GM23338 (cell line): ENCODE measurements at places on chromosomes 3 and 15. TPM values are rescaled to one million over a fixed set of nuclear protein-coding genes. Genes with fewer than 3 reads are reported as not detected.
A peak's percentile ranks its signal among the peaks of the same experiment; 100 is the strongest.

The PRSS50 gene
- total RNA-seq = 1.4 and 1.5 TPM in 2 replicates

- peak; percentile 83 for DNase-seq
- H3K4me1 ChIP-seq = peaks cover 16% of the 10 kb centered on the region
- H3K36me3 ChIP-seq = no peaks in the 10 kb centered on the region
- H3K27me3 ChIP-seq = no peaks in the 10 kb centered on the region
These were observed 10.6 kb downstream of the MAPKAPK3 start for GRCh38 chr3:50627407-50628051.

DNA sequence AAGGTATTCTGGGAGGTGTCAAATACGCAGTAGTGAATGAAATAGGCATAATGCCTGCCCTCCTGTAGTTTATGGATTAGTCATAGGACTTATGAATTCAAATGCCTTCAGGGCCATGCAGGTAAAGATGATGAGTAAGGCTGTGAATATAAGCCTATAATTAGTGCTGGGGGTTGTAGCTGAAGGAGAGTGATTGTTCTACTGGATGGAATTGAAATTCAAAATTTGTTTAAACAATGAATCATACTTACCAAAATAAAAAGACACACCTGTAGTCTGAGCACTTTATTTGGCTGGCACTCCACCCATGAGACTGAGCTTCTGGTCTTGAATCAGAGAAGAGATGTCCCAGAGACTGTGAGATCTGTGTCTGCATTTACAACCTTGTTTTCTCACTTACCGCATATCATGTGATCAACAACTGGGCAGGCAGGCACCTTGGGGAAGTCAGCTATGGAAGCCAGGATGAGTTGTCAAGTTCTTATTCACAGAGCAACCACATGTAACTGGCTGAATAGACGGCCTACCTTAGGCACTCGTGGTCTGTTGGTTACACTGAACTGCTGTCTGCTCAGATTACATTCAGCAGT lies 291.8 kb downstream of the NAALADL2 start:
- no peaks in the 10 kb centered on the region for H3K27me3 ChIP-seq
- no peak for DNase-seq
- H3K27ac ChIP-seq = no peak overlapping the region
- H3K4me1 ChIP-seq = no peaks in the 10 kb centered on the region
- no peak overlapping the region for H3K4me3 ChIP-seq

The CHP1 gene
- 109 and 134 TPM in 2 replicates for total RNA-seq

GRCh38 chr3:119524931-119525662 lies 26.8 kb downstream of the TIMMDC1 start:
- H3K27me3 ChIP-seq = no peaks in the 10 kb centered on the region
- no peak overlapping the region for H3K4me3 ChIP-seq
- peaks cover 18% of the 10 kb centered on the region for H3K4me1 ChIP-seq
- H3K27ac ChIP-seq = no peak overlapping the region
- H3K36me3 ChIP-seq = peaks cover 6% of the 10 kb centered on the region
- DNase-seq = peak; percentile 36

The SLCO2A1 gene
- total RNA-seq = 0.31 and 1.6 TPM in 2 replicates

The MUC4 gene
- total RNA-seq = 1.3 and 1.6 TPM in 2 replicates

DNA sequence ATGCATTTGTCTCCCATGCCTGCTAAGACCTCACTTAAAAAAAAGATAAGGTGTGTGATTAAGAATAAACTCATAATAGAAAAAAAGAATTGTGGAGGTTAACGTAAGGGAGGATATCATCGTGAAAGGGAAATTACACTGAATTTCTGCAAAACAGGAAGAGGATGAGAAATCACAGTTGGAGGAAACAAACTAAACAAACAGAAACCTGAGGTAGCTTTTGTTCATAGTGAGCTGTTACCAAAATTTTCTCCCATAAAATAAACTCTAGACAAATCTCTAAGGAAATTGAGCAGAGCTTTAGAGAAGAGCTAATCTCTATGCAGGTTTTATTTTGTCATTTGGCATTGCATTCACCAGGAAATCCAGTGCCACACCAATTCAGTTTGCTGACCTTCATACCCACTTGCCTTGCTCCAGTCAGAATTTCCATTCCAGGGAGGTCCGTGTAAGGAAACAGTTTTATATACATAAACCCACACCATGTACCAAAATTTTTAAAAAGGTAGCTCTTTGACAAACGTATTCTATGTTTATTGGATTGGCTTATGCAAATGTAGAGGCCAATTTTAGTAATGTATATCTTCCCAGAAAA lies 231.2 kb downstream of the MBNL1 start:
- H3K4me3 ChIP-seq = no peak overlapping the region
- H3K27ac ChIP-seq = no peak overlapping the region
- no peak for DNase-seq
- H3K27me3 ChIP-seq = no peaks in the 10 kb centered on the region
- H3K4me1 ChIP-seq = no peaks in the 10 kb centered on the region
- no peaks in the 10 kb centered on the region for H3K36me3 ChIP-seq

- 0 out of 2 replicates have a peak, but pooled peaks cover 2% of the 10 kb centered on the region for H3K27me3 ChIP-seq
- H3K4me3 ChIP-seq = no peak overlapping the region
- H3K4me1 ChIP-seq = no peaks in the 10 kb centered on the region
- H3K36me3 ChIP-seq = no peaks in the 10 kb centered on the region
- no peak for DNase-seq
- no peak overlapping the region for H3K27ac ChIP-seq
These were observed 47.7 kb downstream of the BDH1 start for GRCh38 chr3:197508051-197508451.

GRCh38 chr3:113769551-113769950 lies 22.7 kb downstream of the ATP6V1A start:
- H3K27me3 ChIP-seq = no peaks in the 10 kb centered on the region
- no peak overlapping the region for H3K27ac ChIP-seq
- H3K36me3 ChIP-seq = no peaks in the 10 kb centered on the region
- no peaks in the 10 kb centered on the region for H3K4me1 ChIP-seq
- DNase-seq = no peak

The CCNB2 gene
- total RNA-seq = 108 and 120 TPM in 2 replicates

DNA sequence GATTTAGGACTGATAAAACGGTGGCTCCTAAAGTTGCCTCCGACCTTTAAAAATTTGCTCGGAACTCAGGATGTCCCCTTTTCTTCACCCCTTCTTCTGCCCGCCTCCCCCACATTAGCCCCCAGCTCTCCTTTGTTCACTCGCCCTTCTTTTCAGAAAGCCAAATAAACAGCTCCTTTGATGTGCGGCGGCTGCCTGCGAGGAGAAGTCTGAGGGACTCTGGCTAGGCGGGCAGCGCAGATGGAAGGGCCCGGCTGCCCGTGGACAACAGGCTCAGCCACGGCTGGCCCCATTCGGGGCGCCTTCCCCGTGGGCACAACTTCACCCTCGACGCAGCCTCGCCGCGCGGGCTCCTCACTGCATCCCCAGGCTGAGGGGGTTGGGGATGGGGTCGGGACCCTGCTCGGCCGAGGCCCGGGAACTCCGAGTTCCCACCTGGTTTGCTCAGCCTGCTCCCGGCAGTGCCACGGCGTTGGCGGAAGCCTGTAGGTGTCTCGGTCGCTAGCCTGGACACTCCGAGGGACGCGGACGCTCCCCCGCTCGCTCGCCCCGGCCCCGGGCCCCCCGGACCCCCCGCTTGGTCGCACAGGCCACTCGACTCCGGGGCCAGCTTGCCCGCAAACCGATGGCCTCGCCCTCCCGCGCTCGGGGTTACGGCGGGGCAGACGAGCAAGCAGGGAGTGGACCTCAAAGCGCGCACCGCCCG lies 897 bp upstream of the TLE3 start:
- peak; percentile 79 for DNase-seq
- peak overlapping the region; percentile 63 for H3K4me3 ChIP-seq
- no peaks in the 10 kb centered on the region for H3K36me3 ChIP-seq
- no peak overlapping the region for H3K27ac ChIP-seq

DNA sequence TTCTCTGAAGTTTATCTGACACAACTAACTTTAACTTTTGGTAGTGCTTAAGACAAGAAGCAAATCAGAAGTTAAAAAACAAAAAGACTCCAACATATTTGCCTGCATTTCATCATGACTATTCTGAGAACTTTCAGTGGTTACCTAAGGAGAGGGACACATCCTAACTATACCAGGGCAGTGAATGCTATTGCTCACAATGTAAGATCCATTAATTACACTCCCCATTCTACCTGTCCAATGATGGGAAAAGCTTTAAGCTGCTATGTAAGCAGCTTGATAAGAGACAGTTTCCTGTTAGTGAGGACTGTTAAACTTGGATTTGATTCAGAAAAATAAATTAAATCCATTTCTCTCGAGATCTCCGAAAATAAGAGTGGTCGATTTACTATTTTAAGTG lies 37.5 kb downstream of the SERPINI1 start:
- H3K36me3 ChIP-seq = no peaks in the 10 kb centered on the region
- H3K4me1 ChIP-seq = no peaks in the 10 kb centered on the region; the same call in 1 of the 2 replicates
- no peak overlapping the region for H3K4me3 ChIP-seq

DNA sequence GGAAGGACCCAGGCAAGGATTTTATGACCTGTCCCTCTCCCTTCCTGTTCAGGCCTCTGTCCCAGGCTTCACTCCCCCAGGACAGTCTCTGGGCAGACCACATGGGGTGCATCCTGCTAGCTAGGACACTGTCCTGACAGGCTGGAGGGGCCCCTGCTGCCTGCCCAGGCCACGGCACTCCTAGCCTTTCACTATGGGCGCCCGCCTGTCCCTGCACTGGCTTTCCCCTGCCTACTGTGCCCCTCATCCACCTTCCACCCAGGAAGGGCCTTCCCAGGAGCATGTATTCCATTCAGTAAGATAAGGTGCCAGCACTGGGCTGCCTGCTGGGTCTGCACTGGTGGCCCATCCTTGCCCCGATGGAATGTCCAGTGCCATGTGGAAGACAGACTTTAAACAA lies 145.3 kb downstream of the DNAJB8 start:
- H3K4me1 ChIP-seq = no peaks in the 10 kb centered on the region
- H3K27me3 ChIP-seq = no peaks in the 10 kb centered on the region
- DNase-seq = no peak
- H3K27ac ChIP-seq = no peak overlapping the region
- no peaks in the 10 kb centered on the region for H3K36me3 ChIP-seq

- DNase-seq = no peak
- H3K27me3 ChIP-seq = no peaks in the 10 kb centered on the region
- H3K27ac ChIP-seq = no peak overlapping the region
- H3K36me3 ChIP-seq = no peaks in the 10 kb centered on the region
- no peak overlapping the region for H3K4me3 ChIP-seq
These were observed 59.2 kb downstream of the LYZL4 start for GRCh38 chr3:42351207-42351606.

The P2RY13 gene
- total RNA-seq = not detected in 2 replicates

- no peaks in the 10 kb centered on the region for H3K4me1 ChIP-seq
- no peaks in the 10 kb centered on the region for H3K27me3 ChIP-seq
- no peak overlapping the region for H3K4me3 ChIP-seq
These were observed 634.8 kb upstream of the UBE2E2 start for GRCh38 chr3:22568285-22568684.

- no peak overlapping the region for H3K4me3 ChIP-seq
- no peak for DNase-seq
- H3K27ac ChIP-seq = no peak overlapping the region
- H3K4me1 ChIP-seq = no peaks in the 10 kb centered on the region
- no peaks in the 10 kb centered on the region for H3K27me3 ChIP-seq
These were observed 13.1 kb downstream of the PLA2G4F start for GRCh38 chr15:42143356-42143755.

DNA sequence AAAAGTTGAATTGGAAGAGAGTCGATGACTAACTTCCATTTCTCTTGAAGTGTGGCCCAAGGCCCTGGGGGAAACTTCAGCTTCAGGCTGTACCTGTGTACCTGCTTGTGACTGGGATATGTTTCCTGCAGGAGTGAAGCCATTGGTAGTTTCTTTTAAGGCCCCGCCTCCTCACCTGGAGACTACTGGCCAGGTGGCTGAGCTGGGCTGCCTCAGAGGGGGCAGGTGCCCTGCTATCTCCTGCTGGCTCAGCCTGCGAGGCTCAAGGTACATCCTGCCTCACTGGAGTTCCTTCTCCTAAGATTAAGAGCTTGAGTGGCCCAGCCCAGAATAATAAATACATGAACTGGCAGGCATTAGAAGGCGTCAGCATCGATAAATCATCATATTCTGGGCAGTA lies 121.6 kb upstream of the ROPN1 start:
- DNase-seq = peak; percentile 12
- no peaks in the 10 kb centered on the region for H3K27me3 ChIP-seq
- no peak overlapping the region for H3K4me3 ChIP-seq
- H3K27ac ChIP-seq = no peak overlapping the region

DNA sequence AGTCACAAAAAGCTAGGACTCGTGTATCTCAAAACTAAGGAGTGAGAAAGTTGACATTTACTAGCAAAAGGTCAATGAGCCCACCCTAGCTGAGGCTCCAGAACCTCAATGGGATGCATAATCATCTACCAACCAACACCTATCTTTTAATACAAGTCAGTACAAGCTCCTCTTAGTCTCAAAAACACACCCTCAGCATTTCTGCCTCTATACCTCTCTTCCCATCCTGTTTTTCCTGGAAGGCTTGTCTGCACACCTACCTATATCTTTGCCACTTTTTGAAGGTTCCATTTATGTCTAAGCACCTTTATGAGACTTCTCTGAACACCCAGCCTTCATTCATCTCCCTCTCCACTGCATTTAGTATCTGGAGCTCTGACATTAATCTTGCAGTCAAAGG lies 10.0 kb downstream of the WWTR1 start:
- DNase-seq = no peak
- H3K27ac ChIP-seq = no peak overlapping the region
- no peaks in the 10 kb centered on the region for H3K27me3 ChIP-seq

GRCh38 chr3:169864270-169864669 lies 5.5 kb downstream of the LRRC31 start:
- no peaks in the 10 kb centered on the region for H3K36me3 ChIP-seq
- no peak overlapping the region for H3K4me3 ChIP-seq
- H3K4me1 ChIP-seq = peaks cover 9% of the 10 kb centered on the region; the same call in 1 of the 2 replicates
- no peak overlapping the region for H3K27ac ChIP-seq
- no peak for DNase-seq

DNA sequence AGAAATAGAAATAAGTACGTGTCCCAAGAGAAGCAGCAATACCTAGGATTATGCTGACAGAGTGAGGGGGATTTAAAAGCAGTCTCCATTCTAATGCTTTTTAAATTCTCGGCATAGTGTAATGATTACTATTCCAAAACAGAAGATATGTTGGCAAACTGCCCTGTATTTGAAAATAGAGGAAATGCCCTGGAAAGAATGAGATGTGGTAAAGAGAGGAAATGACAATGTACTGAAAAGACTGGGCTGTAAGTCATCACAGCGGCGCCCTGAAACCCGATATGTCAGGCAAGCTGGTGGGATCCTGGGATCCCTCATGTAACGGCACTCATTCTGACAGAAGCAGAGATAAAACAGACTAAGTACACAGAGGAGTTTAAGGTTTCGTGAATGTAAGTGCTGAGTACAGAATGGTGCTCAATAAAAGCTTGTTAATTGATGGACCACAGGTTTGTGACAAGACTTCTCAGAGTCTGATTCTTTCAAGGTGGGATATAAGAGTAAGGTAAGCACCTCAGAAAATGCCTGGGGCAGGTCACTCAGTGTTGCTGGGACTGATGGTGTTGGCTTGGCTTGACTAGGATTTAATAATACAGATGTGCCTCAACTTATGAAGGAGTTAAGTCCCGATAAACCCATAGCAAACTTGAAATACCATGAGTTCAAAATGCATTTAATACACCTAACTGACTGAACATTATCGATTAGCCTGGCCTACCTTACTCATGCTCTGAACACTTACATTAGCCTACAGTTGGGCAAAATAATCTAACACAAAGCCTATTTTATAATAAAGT lies 91.4 kb downstream of the NFKBIZ start:
- no peak overlapping the region for H3K27ac ChIP-seq
- peaks cover 4% of the 10 kb centered on the region; the same call in 1 of the 2 replicates for H3K4me1 ChIP-seq
- no peaks in the 10 kb centered on the region for H3K27me3 ChIP-seq
- H3K4me3 ChIP-seq = no peak overlapping the region
- peak; percentile 62 for DNase-seq

GRCh38 chr3:60803216-60804173 lies 447.8 kb downstream of the FHIT start:
- H3K27ac ChIP-seq = no peak overlapping the region
- H3K4me1 ChIP-seq = no peaks in the 10 kb centered on the region
- DNase-seq = no peak
- no peaks in the 10 kb centered on the region for H3K36me3 ChIP-seq
- no peaks in the 10 kb centered on the region for H3K27me3 ChIP-seq
- no peak overlapping the region for H3K4me3 ChIP-seq
